Cardiac fibroblast (primary cell): ENCODE measurements at places on chromosomes 3 and 15.
A peak's percentile ranks its signal among the peaks of the same experiment; 100 is the strongest.

- no peak for DNase-seq
Measured at GRCh38 chr15:60913900-60914299, 315.2 kb downstream of the RORA start.

DNA sequence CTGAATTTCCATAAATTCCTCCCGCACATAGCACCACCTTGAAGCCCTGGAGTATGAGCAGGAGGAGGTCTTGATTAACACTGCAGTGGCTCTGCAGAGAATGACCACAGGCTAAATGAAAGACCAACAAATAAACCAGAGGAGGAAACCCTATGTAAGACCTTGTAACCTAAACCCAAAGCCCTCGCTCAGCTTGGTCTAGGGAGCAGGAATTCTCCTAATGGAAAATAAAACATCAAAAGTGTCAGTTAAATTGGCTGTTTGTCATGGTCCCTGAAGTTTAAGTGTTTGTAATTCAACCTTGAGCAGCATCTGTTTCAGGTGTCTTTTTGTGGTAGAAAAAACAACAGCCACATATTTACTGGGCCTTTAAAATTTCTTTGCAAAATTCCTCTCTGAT, 9.2 kb upstream of the UBE2Q2 start:
- no peak for DNase-seq

DNA sequence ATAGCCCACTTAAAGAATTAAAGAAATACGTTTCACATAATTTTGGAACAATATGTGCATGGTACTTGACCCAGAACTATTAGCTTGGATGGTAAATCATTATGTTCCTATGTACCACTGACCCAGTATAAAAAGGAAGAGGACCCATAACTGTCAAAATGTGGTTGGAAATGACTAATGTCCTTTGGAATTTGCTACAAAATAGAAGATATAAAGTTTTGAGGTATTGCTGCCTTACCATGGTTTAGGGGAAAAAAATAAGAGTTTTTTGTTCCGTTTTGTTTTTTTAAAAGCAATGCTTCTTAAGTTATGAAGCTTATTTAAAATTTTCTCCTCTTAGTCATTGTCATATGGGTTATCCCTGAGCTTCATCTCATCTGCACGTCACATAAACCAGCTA, 15.8 kb upstream of the TFDP2 start:
- no peak for DNase-seq

GRCh38 chr3:127673191-127674100, 694 bp downstream of the ABTB1 start:
- peak; percentile 55 for DNase-seq

GRCh38 chr3:30347679-30348216, 258.7 kb upstream of the TGFBR2 start:
- DNase-seq, result peak; percentile 58

DNA sequence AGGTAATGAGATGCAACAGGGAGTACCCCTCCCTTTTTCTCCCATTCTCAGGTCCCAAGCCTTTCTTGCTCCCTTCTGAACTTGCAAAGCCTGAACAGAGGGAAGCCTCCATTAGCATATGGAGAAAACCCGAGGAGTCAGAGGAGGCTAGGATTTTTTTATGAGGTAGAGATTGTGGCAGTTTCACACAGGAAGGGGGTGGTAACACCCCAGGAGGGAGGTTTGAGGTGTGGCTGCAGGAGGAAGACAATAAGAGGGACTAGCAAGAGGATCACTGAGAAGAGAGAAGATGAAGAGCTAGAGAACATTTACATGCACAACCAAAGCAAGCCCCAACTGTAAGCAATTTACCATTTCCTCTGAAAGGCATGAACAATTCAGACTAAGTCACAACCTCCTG, 322.7 kb downstream of the SV2B start:
- DNase-seq, result no peak

- no peak for DNase-seq
Measured at GRCh38 chr3:97612632-97613031, 151.9 kb upstream of the ARL6 start.

- no peak for DNase-seq
Measured at GRCh38 chr3:114831861-114832260, 315.2 kb downstream of the ZBTB20 start.

DNA sequence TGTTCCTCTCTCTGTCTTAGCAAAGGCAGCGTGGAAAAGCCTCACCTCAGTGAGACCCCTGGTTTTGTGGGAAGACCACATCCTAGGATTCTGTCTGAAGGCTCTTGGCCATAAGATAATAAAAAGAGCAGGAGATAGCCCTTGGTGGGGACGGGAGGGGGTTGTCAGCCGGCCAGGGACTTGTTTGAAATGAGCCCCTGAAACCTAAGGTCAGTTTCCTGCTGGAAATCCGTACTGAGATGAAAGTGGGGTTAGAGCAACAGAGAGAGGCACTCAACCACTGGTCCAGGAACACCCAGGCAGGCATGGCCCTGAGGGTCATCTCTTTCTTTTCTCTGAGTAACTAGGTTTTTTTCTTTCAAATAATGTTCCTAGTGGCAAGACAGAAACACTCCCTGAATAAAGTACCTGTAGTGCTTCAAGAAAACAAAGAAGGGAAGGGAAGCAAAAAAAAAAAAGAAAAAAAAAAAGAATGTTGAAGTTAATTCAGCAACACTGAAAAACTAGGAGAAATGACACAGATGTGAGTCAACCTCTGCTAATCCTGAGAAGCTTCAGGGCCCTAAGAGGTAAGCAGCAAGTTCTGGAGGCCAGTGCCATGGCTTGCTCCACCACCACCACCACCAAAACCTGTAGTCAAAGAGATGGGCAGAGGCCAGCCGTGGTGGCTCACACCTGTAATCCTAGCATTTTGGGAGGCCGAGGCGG, 3.2 kb downstream of the ITGB5 start:
- peak; percentile 60 for DNase-seq

DNA sequence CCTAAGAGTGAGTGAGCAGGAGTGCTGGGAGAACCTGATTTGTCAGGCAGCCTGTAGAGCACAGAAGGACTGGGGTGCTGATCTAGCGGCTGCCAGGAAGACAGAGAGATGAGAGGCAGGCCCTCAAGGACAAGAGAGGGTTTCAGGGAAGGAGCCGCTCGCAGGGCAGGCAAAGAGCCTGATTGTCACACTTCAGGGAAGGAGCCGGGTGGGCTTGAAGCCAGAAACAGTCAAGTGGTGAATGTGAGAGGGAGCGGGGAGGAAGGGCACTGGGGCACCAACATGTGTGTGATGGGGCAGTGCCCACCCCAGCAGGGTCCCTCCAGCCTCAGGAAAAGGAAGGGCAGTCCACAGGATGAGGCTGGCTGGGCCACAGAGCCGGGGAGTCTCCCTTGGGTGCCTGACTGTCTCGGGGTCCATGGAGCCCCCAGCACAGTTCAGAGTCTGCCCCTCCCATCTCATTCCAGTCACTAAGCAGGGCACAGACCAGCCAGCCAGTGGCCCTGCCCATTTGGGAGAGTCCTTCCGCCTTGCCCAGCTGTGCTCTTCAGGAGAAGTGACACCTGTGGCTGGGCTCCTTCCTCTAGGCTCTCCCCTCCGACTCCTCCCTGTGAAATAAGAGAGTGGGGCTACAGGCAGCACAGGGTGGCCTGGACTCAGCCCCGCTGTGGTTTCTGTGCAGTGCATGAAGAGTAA, 148.6 kb downstream of the RAB11A start:
- no peak for DNase-seq

DNA sequence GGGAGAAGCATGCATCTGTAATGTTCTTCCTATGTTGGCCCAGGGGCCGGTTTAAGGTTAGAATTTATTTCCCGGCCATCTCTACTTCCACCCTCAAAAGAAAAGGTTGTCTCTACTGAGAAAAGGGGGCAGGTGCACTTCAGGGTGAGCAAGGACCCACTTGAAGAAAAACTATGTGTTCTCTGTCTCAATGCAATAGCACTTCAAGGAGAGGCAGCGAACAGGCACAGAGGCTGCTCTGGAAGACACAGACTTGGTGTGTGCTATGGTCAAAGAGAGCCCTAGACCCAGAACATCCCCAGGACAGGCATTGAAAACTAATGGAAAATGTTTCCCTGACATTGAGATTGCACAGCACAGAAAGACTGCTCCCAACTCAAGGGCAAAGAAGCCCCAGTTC, 7.6 kb downstream of the MINDY4B start:
- DNase-seq, result no peak

- DNase-seq, result no peak
Measured at GRCh38 chr3:66748175-66748876, 247.5 kb upstream of the LRIG1 start.

GRCh38 chr3:15903164-15903563, 105.4 kb upstream of the ANKRD28 start:
- peak; percentile 36 for DNase-seq

GRCh38 chr3:38019658-38020341, 9.6 kb downstream of the PLCD1 start:
- DNase-seq, result no peak

DNA sequence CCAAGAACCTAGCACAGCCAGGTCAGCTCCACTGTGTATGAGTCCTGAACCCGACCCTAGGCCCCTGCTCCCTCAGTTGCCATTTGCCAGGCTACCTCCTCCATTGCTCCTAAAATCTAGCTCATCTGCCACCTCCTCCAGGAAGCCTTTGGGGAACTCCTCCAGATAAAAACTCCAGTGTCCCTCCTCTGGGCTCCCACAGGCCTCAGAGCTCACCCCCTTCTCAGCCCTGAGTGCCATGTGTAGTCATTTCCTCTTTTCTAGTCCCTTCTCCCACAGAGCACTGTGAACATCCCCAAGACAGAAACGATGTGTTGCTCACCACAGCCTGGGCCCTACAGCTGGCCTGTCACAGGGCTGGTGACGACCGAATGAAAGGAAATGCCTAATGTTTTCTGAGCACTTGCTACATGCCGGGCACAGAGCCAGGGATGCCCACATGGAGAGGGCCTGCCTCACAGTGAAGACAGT, 61.0 kb downstream of the IQSEC1 start:
- peak; percentile 36 for DNase-seq

GRCh38 chr15:100596792-100597191, 5.2 kb downstream of the LINS1 start:
- peak; percentile 48 for DNase-seq

GRCh38 chr3:5798809-5799208, 611.3 kb downstream of the EDEM1 start:
- no peak for DNase-seq

GRCh38 chr3:3666664-3667063, 132.6 kb upstream of the LRRN1 start:
- no peak for DNase-seq

DNA sequence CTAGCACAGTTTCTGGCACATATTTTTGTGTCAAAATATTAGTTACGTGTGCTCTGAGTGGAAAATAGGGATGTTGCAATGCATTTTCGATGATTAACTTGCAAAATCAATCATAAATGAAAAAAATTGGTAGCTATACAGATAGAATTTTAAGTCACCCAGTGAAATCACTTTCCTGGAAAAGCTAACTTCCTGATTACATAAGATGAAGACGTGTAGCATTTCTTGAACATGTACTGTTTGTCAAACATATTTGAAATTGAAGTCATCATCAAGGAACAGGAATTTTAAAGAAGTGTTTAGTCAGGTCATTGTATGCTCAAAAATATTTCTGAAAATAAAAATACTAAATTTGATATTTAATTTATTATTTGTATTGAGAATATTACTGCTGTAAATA, 977.7 kb downstream of the PLOD2 start:
- peak; percentile 43 for DNase-seq

- DNase-seq, result no peak
Measured at GRCh38 chr15:61853195-61853594, 207.1 kb downstream of the VPS13C start.

GRCh38 chr15:83207660-83208366, at the start of gene HDGFL3:
Gene HDGFL3, minus strand, starts transcription at chr15:83207823. Its CDS starts 409 bp downstream, at chr15:83207414.
- peak; percentile 66 for DNase-seq

- DNase-seq, result no peak
Measured at GRCh38 chr3:174529298-174529697, 329.8 kb upstream of the NAALADL2 start.

- DNase-seq, result peak; percentile 75
Measured at GRCh38 chr15:65189102-65189740, 4.1 kb upstream of the CLPX start.

DNA sequence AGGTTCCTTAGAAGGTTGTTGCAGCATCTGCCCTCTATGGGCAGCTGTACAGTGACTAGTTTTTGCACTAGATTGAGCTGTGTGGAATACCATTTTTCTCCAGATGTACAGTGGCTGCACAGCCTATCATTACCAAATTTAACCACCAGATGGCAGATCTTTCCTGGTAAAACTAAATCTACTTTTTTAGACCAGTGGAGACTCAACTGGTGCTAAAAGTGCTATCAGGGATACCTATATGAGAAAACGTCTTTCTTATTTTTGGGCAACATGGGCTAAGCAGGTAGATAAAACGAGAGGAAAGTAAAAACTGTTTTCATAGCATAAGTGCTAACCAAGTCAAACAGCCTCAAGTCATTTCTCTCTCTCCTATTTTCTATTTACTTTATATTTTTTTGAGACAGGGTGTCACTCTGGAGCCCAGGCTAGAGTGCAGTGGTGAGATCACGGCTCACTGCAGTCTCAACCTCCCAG, 21.2 kb downstream of the IGSF10 start:
- DNase-seq, result peak; percentile 89

GRCh38 chr3:100277255-100277800, 16.5 kb downstream of the TBC1D23 start:
- DNase-seq, result peak; percentile 53

GRCh38 chr3:172153335-172153861, 114.0 kb downstream of the FNDC3B start:
- DNase-seq, result peak; percentile 98

DNA sequence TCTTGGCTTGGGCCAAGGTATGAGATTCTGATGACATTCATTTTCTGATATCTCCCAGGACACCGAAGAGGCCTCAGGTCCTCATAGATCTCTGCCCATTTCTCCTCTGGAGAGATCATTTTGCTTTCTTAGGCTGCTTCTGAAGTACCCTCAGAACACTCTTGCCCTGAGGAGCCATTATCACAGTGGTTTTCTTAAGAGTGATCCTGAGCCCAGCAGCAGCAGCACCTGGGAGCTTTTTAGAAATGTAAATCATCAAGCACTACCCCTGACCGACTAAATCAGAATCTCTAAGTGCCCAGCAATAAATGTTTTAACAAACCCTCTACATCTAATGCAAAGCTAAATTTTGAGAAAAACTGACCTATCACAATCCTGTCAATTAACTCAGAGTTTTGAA, 40.6 kb upstream of the SLC9A9 start:
- no peak for DNase-seq

DNA sequence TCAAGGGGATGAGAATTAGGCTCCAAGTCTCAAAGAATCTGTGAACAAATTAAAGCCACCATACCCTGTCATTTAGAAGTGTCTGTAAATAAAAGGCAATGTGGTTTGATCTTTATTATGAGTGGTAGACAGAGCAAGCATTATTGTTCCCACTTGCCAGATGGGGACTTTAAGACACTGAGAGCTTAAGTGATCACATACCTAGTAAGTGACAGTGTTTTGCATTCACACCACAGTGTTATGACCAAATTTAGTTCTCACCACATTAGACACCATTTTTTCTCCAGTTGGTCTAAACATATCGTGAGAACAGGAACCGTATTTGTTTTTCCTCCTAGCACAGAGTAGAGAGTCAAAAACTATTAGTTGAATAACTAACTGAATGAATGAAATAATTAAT, 13.2 kb upstream of the ZBED2 start:
- DNase-seq, result no peak

DNA sequence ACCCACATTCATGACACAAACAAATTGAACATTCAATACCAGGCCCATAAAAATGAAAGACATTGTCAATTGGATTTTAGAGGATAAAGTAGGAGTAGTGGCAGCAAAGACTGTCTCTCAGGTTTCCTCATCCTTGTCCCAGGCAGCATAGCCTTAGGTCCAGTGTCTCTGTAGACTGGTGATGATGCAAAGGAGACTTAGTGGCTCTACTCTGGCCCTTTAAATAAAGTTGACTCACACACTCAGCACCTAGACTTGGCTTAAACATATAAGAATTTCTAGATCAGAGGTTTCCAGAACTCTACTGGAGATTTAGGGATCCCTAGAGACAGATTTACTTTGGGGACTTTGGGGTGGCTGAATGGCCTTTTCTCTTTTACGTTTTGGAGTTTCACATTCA, 166.6 kb downstream of the NR1D2 start:
- DNase-seq, result no peak
